ENCODE measurements at places on chromosomes 6 and 20.

DNA sequence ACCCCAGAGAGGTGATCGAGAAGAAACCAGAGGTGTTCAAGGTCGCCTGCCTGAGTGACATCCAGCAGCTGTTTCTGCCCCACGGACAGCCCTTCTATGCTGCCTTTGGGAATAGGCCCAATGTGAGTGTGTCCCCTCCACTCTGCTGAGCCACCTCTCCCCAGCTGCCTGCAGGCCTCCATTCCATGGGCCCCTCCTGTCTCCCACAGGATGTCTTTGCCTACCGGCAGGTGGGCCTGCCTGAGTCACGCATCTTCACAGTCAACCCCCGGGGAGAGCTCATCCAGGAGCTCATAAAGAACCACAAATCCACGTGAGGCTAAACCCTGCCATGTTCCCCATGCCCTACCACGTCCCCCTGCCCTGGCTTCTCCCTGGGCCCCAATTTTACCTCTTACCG lies 8.4 kb downstream of the EMILIN3 start:
- no peak for DNase-seq

- no peak for DNase-seq
Observed at GRCh38 chr6:144619966-144620365, 334.8 kb downstream of the UTRN start.

GRCh38 chr20:18279242-18279641 lies 9.1 kb upstream of the ZNF133 start:
- no peak for DNase-seq

DNA sequence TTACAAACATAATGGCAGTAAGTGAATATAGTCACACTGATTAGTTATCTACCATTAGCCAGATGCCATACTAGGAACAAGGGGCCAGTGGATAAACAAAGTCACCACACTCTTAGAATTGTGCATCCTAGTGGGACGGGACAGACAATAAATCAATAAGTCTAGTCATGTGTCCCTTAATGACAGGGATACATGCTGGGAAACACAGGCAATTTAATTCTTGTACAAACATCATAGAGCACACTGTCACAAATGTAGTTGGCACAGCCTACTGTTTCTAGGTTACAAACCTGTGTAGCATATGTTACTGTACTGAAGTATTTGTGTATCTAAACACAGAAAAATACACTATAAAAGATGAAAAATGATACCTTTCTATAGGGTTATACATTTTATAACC lies 123.0 kb upstream of the FAM184A start:
- DNase-seq = no peak

DNA sequence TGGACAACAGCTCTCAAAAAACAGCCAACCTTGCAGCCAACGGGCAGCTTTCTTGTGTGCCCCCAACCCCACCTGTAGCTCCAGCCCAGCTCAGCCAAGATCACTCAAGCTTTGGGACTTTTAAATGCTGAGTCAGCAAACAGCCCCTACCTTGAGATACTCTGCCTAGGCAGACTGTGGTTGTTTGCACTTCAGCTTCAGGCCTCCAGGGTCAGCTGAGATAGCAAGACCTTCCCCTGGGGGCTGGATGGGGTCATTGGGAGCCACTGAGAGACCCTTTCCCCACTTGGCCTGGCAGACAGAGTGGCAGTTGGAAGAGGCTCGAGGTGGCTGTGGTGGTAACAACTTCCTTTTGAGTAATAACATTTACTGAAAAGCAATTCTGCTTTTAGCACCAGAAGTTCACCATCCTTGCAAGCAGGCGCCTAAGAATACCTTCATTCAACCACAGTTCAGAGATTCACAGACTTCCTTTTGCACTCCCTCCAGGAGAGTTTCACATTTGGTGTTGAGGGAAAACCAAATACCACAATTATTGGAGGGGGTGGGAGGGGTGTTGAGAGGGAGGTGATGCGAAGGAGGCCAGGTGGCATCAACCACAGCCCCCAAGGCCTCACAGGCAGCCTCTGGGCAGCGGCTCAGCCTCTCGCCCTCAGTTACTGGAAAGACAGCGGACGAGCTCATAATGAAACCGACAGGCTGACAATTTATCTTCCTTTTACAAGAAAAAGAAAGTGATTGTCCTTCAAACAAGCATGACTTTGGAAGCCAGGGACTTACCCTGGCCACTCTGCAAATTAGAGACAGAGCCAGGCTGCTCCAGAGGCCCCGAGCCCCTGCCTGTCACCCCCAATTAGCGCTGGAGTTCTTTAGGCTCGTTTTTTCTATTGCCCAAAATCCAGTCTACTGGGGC lies 148.1 kb downstream of the CEBPB start:
- no peak for DNase-seq

- no peak for DNase-seq
Observed at GRCh38 chr20:62660768-62661167, 18.5 kb downstream of the SLCO4A1 start.
